ENCODE measurements at places on chromosomes 16 and 17.
A peak's percentile ranks its signal among the peaks of the same experiment; 100 is the strongest.

GRCh38 chr16:84455031-84455430, 49.4 kb downstream of the MEAK7 start:
- peak; percentile 19 for DNase-seq
- H3K27me3 ChIP-seq = no peaks in the 10 kb centered on the region
- no peak overlapping the region for H3K27ac ChIP-seq
- H3K4me1 ChIP-seq = no peaks in the 10 kb centered on the region
- no peak overlapping the region for H3K4me3 ChIP-seq

GRCh38 chr17:40309031-40309948, at the start of gene RARA:
Gene RARA (plus strand): TSS chr17:40309180. CDS start chr17:40331219, 22,039 bp downstream.
- no peaks in the 10 kb centered on the region for H3K27me3 ChIP-seq
- peak within 1 kb of the TSS; percentile 43 for H3K4me3 ChIP-seq
- no peaks in the 10 kb centered on the region for H3K36me3 ChIP-seq
- peak within 1 kb of the TSS; percentile 77 for H3K27ac ChIP-seq
- peak; percentile 87 for DNase-seq

- no peaks in the 10 kb centered on the region for H3K36me3 ChIP-seq
- peaks cover 3% of the 10 kb centered on the region for H3K27me3 ChIP-seq
- no peak overlapping the region for H3K27ac ChIP-seq
- no peak for DNase-seq
- H3K4me3 ChIP-seq = no peak overlapping the region
Measured at GRCh38 chr17:73799781-73800627, 155.8 kb upstream of the SDK2 start.

GRCh38 chr16:56793492-56793891, 63.6 kb downstream of the NUP93 start:
- no peak overlapping the region for H3K4me3 ChIP-seq
- H3K27ac ChIP-seq = no peak overlapping the region
- no peaks in the 10 kb centered on the region for H3K27me3 ChIP-seq
- no peak for DNase-seq

- no peak for DNase-seq
- H3K4me1 ChIP-seq = no peaks in the 10 kb centered on the region
- no peaks in the 10 kb centered on the region for H3K36me3 ChIP-seq
- H3K27me3 ChIP-seq = no peaks in the 10 kb centered on the region
Measured at GRCh38 chr17:77558846-77559626, 399.5 kb upstream of the TNRC6C start.
